ENCODE measurements at places on chromosomes 3 and 15. TPM values are rescaled to one million over a fixed set of nuclear protein-coding genes. Genes with fewer than 3 reads are reported as not detected.
A peak's percentile ranks its signal among the peaks of the same experiment; 100 is the strongest.

DNA sequence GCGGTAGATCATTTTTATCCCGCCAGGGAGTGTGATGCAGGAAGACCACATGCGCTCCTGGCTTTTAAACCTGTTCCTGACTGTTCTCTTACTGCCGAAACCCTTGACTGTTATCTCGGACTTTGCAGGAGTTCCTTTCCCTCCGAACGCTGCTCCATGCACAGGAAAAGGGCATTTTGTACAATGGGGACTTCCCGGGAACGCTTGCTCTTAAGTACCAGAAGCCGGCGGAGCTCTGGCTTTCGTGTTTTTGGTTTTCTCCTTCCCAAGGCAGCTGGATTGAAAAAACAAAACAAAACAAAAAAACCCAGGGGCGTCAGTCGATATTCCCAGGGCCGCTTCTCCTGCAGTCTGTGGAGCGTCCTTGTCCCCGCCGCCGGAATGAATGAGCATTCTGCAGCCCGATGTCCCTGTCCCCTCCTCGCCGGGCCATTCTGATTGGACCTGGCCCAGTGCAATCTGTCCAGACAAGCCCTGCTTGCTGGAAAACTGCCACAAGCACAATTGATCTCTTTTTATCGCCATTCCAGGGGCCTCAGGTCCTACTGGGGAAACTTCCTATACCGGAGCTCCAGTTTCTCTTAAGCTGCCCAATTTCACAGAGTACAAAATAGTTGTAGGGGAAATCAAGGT is 44.8 kb downstream of the SLC6A1 start:
- DNase-seq = no peak

DNA sequence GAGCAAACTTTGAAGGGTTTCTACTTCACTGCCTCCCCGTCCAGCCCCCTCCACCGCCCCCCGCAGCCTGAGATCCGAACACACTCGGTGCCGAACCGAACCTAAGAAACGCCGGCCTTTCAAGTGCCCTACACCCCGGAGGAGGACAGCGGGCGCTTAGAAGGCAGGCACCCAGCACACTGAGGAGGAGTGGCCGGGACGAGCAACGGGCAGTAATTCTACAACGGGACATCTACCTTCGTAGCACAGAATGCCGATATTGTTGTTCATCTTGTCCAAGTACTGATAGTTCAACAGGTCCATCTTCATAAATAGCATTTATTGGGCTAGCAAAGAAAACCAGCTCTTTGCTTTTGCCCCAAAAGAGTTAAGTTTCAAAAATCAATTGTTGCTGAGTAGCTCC is 513 bp downstream of the VGLL4 start:
- DNase-seq = peak; percentile 37

DNA sequence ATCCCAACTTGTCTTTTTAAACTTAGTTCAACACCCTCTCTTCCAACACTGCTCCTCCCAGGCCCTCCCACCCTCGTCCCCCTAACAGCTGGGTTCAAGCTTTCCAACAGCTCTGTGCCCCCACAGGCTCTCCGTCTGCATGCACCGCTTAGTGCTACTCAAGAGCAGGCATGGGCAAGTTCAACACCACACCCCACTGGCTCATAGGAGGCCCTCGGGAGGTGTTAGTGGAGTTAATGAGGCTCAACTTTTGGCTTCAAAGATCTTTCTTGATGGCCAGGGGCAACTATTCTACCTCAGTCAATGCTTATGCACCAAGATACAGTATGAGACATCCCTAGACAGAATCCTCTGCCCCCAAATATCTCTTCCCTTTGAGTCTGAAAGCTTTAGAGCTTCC is 114.4 kb downstream of the ANP32A start:
- no peak for DNase-seq

- no peak for DNase-seq
These were observed 24.0 kb upstream of the SOX2 start for GRCh38 chr3:181687731-181688130.

GRCh38 chr15:90234096-90234988 is at the start of gene GDPGP1:
GDPGP1 (plus strand) TSS chr15:90234209; CDS start chr15:90240909, 6,700 bp downstream.
- no peak for DNase-seq

- no peak for DNase-seq
These were observed 61.0 kb upstream of the DAZL start for GRCh38 chr3:16666206-16666605.

DNA sequence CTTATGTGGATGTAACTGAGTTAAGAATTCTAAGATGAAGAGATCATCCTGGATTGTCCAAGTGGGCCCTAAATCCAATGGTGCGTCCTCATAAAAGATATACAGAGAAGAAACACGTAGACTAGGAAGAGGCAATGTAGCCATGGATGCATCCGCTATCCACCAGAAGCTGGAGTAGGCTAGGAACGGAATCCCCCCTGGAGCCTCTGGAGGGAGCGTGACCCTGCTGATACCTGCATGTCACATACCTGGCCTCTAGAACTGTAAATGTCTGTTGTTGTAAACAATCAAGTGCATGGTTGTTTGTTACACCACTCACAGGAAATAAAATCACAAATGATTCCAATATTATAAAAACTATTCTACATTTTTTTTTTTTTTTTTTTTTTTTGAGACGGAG is 254.5 kb upstream of the RORA start:
- DNase-seq = no peak

DNA sequence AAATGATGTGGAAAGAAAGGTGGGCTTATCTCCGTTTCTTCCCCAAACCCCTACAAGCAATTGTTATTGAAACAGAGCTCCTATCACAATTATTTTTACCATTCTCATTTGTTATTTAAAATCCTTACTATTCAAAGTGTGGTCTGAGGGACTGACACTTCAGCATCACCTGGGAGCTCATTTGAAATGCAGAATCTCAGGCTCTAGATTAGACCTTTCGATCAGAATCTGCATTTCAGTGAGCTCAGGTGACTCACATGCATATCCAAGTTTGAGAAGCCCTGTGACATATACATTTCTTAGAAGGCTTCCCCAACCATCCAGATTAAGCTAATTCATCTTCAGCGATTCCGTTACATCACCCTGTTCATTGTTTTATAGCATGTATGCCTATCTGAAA is 145.0 kb downstream of the KCNH8 start:
- DNase-seq = no peak

GRCh38 chr15:70314688-70315087 is 217.0 kb upstream of the TLE3 start:
- no peak for DNase-seq

DNA sequence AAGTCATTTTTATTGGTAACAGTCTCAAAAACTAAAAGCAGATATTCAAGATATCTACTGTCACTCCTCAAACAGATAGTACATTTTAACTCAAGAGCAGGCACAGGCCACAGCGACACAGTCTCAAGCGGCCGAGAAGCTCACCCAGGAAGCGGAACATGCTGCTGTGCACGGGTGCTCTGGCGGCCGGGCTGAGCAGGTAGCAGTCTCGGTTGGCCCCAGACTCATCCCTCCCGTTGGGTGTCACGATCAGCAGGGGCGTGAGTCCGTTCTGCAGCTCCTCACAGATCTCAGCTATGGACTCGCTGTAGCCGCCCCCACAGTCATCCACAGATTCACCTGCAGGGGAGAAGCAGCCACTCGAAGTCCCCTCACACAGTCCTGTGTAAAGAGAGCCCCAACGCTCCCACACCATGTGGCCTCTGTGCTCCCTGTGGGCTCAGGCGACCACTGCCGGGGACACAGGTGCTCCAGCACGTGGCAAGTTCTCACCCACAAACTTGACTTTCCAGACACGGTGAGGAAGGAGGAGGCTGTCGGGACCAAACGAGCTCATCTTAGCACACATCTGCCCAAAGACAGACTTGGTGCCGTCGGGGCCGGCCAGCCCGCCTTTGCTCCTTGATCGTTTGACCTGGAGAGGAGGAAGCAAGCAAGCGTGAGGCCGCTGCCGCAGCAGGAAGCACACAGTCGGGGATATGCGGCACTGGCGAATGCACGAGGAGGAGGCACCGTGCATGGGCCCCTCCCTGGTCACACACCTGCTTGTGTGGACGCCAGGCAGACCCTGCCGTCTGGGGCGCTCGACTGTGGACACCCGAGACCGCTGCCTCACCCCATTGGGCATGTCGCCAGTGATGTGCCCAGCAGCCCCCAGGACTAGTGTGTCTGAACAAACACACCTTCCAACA is 17.7 kb upstream of the OCA2 start:
- DNase-seq = no peak

DNA sequence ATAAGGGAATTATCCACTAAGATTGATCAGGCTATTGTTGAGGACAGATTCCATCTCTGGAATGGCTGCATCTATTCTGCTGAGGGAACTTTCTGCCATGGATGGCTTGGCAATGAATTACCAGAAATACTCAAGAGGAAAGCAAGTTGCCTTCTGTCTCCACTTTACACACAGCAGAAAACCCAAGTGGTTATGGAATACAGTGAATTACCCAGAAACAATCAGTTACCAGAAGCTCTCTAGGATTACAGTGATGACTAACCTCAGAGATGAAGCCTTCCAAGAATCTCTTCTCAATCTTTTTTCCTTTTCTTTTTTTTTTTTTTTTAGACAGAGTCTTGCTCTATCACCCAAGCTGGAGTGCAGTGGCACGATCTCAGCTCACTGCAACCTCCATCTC is 183.3 kb downstream of the WDR76 start:
- no peak for DNase-seq

- DNase-seq = no peak
These were observed 356.0 kb upstream of the RBMS3 start for GRCh38 chr3:28924744-28925360.

GRCh38 chr15:99473981-99474906 is 91.5 kb upstream of the MEF2A start:
- no peak for DNase-seq

DNA sequence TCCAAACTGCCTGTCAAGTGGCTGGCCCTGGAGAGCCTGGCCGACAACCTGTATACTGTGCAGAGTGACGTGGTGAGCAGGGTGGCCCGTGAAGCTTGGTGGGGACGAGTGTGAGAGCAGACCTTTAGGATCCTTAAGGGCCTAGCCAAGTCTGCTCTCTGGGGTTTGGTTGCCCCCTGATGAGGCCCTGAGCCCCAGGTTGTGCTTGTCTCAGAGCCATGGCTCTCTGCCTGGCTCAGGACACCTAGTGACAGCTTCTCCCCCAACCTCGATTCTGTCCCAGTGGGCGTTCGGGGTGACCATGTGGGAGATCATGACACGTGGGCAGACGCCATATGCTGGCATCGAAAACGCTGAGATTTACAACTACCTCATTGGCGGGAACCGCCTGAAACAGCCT is 14.4 kb downstream of the TYRO3 start:
- DNase-seq = no peak

DNA sequence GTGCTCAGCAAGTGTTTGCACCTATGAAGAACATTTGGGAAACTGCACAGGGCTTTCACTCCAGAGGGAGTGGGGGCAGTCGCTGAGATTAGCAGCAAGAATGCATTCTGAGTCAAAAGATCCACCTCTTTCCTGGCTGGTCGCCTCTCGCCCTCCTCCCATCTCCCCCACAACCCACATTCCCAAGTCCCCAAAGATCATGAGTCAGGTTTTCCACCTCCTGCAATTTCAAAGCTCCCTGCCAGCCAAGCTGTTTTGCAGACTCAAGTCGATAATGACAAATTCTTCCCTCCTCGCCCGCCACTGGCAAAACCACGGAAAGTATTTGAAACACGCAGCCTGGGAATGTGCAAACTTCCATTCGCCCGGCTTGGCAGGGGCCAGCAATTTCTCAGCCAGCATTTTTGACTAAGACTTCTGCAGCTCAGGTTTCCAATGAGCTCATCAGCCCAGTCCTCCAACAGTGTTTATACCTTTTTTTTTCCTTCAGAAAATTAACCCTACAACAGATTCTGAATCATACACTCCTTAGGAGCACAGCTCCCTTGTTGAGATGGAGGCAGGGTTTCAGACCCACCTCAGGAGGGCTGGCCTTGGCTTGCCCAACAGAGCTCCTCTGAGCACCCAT is 181.4 kb downstream of the SMAD6 start:
- DNase-seq = no peak

DNA sequence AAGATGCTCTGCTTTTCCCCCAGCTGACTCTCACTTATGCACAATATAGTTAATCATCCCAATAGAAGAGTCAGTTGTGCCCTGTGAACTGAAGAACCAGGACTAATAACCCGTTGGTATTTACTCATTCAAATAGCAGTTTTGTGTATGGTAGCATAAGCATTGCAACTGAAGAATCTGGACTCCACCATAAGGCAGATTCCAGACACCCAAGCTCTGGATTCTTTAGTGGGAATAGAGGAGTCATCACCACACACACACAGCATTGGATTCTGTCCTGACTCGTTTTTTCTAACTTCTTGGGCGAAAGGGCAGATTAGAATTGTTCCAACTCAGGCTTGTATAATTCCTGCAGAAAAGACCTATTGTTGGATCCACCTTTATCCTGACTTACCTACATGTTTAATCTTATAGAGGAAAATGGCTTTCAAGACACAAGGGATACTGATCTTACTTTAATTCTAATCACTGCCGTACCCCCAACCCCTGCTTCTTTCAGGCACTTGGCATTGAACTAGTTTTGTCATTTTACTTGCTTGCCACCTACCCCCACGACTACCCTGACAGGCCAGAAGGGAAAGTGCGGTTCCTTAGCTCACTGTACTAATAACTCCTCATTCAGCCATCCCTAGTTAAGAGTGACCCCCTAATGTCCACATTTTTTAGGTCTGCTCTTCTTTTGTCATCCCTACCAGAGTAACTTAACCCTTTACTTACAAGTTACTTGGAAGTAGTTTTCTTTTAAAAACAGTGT is 42.3 kb downstream of the NKIRAS1 start:
- no peak for DNase-seq

GRCh38 chr3:89859757-89860156 is 752.3 kb downstream of the EPHA3 start:
- DNase-seq = no peak

DNA sequence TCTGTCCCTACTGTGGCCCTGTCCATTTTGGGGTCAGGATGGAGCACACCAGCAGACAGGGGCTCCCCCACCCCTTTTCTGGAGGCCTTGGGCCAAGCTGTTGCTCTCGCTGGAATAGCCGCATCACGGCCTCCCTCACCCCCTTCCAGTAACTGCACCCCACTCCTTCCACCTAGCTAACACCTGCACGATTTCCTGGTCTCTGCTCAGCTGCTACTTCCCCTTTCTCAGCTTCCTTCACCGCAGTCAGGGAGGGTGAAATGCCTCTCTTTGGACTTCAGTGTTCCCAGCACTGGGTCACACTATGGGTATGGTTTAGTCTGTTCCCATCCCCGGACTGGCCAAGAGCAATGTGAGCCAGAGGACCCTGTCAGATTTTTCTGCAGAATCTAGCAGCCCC is 400.2 kb downstream of the MCTP2 start:
- no peak for DNase-seq

The ACOX2 gene
- not detected for total RNA-seq

The IGSF11 gene
- not detected for total RNA-seq

The LRRC49 gene
- not detected for total RNA-seq

The KBTBD13 gene
- not detected for total RNA-seq

The MUSTN1 gene
- not detected for total RNA-seq

The BFSP2 gene
- total RNA-seq = 1.1 TPM

The GP5 gene
- 0.83 TPM for total RNA-seq

The TP63 gene
- 0.07 TPM for total RNA-seq

The ZCWPW2 gene
- not detected for total RNA-seq
